ENCODE measurements at places on chromosomes 5 and 9.

GRCh38 chr9:22278426-22278825 is 168.2 kb upstream of the DMRTA1 start:
- no peak for DNase-seq

- DNase-seq, result no peak
Measured at GRCh38 chr9:3960661-3961144, 339.2 kb downstream of the GLIS3 start.

DNA sequence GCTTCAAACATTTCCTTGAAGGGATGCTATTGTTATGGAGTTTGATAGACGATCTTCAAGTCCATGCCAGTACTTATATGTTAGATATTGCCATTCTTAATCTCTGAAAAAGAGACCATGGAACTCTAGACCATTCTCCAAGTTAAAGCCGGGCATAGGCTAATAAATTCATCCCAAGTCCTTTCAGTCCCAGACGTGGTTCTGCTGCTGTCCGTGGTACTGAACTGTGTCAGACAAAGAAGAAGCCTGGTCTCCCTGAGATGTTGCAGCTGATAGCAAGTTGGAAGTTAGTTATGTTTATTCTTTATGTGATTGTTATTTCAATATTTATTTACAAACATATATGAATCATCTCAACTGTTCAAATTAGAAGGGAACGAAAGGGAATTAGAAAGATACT is 158.7 kb downstream of the NMUR2 start:
- DNase-seq, result peak; percentile 67

- peak; percentile 20 for DNase-seq
Measured at GRCh38 chr9:122941582-122942234, 888 bp downstream of the RABGAP1 start.

DNA sequence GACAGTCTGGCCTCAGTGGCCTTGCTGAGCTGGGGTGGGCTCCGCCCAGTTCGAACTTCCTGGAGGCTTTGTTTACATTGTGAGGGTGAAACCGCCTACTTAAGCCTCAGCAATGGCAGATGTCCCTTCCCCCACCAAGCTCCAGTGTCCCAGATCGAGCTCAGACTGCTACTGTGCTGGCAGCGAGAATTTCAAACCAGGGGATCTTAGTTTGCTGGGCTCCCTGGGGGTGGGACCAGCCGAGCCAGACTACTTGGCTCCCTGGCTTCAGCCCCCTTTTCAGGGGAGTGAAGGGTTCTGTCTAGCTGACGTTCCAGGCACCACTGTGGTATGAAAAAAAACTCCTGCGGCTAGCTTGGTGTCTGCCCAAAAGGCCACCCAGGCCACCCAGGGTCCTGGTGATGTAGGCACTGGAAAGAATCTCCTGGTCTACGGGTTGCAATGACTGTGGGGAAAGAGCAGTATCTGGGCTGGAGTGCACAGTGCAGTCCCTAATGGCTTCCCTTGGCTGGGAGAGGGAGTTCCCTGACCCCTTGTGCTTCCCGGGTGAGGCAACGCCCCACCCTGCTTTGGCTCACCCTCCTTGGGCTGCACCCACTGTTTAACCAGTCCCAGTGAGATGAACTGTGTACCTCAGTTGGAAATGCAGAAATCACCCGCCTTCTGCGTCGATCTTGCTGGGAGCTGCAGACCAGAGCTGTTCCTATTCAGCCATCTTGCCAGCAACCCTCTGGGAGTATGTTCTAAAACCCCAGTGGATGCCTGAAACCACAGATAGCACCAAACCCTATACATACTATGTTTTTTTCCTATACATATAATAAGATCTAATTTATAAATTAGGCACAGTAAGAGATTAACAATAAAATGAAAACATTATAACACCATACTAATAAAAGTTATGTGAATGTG is 95.5 kb downstream of the TMEM161B start:
- DNase-seq, result no peak

- DNase-seq, result no peak
Measured at GRCh38 chr5:34511915-34512314, 144.2 kb upstream of the RAI14 start.

GRCh38 chr9:8600914-8601680 is 801.5 kb upstream of the DMAC1 start:
- no peak for DNase-seq

DNA sequence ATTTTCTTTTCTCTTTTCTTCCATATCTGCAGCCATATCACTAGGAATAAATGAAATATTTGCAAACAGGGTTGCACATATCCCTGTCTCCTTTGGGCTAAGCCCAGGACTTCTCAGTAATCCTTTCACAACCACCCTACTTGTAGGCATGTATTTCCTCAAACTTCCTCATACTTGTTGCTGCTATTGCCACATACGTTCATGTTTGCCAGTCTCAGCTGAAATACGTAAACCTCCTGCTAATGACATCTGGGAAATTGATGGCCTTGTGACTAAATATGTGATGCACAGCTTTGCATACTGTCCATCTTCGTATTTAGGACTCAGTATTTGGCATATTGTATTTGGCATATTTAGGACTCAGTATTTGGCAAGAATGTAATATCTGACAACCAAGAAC is 224.6 kb downstream of the PLK2 start:
- no peak for DNase-seq

GRCh38 chr5:120037451-120037850 is 408.1 kb downstream of the FAM170A start:
- no peak for DNase-seq

DNA sequence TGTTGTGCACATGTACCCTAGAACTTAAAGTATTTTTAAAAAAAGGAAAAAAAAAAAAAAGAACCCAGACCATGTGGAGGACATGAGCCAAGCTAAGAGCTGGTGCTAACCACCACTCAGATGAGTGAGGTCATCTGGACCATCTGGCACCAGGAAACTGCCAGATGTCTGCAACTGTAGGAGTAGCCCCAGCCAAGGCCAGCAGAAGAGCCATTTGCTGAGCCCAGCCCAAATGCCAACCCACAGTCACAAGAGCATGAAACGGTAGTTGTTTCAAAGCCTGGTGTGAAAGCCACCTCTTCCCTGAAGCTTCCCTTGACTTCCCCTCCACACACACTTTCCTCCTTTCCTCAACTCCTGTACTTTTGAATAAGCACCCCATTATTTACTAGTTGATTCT is 69.2 kb upstream of the FCN1 start:
- DNase-seq, result no peak

DNA sequence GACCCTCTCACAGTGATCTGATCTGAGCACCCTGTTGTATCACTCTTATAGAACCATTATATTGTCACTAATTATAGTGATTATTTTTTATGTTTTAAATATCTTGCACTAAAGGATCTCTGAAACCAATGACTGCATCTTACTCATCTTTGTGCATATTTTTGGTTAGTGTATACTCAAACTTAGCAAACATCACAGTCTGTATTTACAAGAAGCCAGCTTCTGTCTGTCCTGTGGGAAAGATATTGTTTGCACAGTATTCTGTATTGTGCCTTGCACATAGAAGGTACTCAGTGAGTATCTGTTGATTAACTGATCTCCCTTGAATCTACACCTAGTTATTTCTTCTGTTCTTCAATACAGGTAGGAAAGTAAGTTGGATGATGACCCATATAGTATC is 131.5 kb downstream of the PAM start:
- no peak for DNase-seq

GRCh38 chr5:175380701-175381100 is 63.3 kb downstream of the DRD1 start:
- DNase-seq, result no peak

- DNase-seq, result no peak
Measured at GRCh38 chr5:178318893-178319292, 86.3 kb upstream of the PHYKPL start.

DNA sequence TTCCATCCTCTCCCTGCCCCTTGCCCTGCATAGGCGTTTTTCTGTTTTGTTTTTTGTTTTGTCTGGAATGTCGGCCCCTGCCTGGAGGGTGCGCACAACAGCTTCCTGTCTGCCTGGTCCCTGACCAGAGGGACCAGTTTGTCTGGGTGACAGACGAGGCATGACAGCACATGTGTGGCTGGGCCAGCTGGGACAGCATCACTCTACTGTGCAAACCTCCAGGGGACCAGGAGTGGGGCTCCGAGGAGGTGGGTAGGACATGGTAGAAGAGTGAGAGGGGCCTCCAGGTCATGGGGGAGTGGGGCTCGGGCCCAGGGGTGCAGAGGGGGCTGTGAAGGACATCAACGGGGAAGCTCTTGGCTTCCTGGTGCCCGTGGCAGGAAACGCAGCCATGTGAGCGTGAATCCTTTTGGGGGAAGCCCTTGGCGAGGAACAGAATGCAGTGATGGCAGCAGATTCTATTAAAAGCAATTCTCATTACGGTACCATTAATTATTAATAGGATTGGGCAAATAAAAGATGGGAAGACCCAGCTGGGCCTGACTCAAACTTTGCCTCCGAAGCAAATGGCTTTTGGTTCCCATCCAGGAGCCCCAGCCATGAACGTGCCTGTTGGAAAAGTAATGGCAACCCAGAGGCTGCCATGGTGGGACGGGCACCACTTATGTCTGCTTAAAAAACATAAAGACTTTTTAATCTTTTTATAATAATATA is 184.4 kb upstream of the IER5L start:
- no peak for DNase-seq

- DNase-seq, result no peak
Measured at GRCh38 chr5:160852049-160852448, at the start of gene ATP10B. TSS of gene ATP10B (minus strand) at chr5:160852211. CDS start at chr5:160688074, 164,137 bp downstream.

- DNase-seq, result peak; percentile 67
Measured at GRCh38 chr5:111072949-111073682, 1.6 kb downstream of the TSLP start.

GRCh38 chr9:108897324-108898096 is 35.4 kb downstream of the ACTL7A start:
- DNase-seq, result no peak

All from iPS-NIHi11 (cell line).